ENCODE measurements at places on chromosomes 7 and 10.

DNA sequence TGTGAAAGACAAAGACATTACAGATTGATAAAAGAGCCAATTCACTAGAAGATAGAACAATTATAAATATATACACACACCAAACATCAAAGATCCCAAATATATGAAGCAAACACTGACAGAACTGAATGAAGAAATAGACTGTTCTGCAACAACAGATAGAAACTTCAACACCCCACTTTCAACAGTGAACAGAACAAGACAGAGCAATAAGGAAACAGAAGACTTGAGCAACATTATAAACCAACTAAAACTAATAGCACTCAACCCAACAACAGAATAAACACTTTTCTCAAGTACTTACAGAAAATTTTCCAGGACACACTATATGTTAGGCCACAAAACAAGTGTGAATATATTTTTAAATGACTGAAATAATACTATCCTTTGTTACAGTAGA lies 10.9 kb downstream of the CDCA7L start:
- no peak for DNase-seq

GRCh38 chr7:7992506-7992905 lies 23.9 kb downstream of the GLCCI1 start:
- no peak for DNase-seq

GRCh38 chr7:2529161-2530070 lies 9.8 kb downstream of the LFNG start:
- DNase-seq: no peak

DNA sequence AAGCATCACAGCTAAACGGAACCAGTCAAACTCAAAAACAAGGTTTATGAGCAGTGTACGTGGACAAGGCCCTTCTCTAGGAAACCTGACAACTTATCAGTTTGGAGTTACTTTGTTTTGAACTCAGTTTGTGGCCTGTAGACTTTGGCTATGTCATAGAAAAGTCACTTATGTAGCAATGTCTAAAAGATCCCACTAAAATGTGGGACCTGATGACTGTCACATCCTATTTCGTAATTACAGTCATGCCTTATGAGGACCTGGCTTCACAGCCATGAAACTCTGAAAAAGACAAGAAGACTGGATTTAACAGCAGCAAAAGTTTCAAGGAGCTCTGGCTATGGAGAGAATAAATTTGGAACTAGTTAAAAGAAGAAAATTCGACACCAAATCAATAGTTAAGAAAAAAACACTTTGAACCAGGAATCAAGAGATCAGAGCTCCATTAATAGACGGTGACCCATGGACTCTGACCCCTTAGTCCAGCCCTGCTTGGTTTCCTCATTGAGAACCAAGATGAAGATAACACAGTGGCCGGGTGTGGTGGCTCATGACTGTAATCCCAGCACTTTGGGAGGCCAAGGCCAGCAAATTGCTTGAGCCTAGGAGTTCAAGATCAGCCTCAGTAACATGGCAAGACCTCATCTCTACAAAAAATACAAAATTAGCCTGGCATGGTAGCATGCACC lies 204.3 kb downstream of the SFMBT2 start:
- no peak for DNase-seq

DNA sequence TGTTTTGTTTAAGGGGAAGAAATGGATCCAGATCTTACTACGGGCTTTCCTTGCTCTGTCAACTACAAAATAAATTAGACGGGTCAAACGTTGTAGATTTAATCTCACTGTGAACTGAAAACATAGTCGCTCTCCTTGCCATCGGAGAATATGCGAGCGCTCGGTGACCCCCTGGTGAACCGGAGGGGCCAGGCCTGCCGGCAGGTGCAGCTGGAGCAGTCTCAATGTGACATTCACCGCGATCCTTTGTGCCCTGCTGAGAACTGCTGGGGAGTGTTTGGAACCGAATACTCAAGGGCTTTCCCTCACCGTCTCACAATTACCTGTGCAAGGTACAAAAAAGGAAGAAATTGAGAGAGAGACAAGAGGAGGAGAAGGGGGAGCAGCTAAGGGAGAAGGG lies 174.1 kb upstream of the GPR26 start:
- no peak for DNase-seq

- DNase-seq: peak; percentile 24
Observed at GRCh38 chr7:92797693-92798092, 38.7 kb downstream of the CDK6 start.

Data from SW 1271 (cell line).